Activated CD8-positive, alpha-beta T cell treated with anti-CD3 and anti-CD28 coated beads, Interleukin-2, amount 10 ng/mL, durations not matched to agents 7 days and 5 days (primary cell): ENCODE measurements at places on chromosomes 16 and 17. TPM values are rescaled to one million over a fixed set of nuclear protein-coding genes. Genes with fewer than 3 reads are reported as not detected.

Gene KRT25
- not detected for total RNA-seq

Gene WIPF2
- total RNA-seq: 22.0 TPM

Gene DNAI2
- 0.52 TPM for total RNA-seq

Gene CUEDC1
- total RNA-seq: 0.18 TPM

Gene GPT2
- 7.3 TPM for total RNA-seq

Gene RNF112
- 0.34 TPM for total RNA-seq

Gene MYH4
- not detected for total RNA-seq

Gene CHTF8
- 143 TPM for total RNA-seq

DNA sequence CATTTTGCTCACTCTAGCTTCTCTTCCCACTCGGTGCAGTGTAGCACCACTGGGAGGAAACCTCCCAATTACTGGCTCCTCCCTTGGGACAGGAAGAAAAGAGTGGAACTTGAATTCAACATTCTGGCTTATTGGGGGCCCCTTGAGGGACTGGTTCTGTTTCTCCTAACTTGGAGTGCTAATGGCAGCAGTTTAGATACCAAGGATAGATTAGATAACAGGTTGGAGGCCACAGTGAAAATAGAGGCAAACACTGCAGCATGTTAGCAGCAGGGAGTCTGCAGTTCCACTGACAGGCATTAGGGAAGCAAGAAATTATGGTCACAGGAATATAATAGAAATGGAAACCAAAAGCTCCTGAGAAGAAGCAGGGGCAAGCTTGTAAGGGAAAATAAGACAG, 322.0 kb downstream of the ABCC12 start:
- DNase-seq: no peak

- no peak for DNase-seq
Observed at GRCh38 chr16:11256661-11257130, 692 bp upstream of the SOCS1 start.

DNA sequence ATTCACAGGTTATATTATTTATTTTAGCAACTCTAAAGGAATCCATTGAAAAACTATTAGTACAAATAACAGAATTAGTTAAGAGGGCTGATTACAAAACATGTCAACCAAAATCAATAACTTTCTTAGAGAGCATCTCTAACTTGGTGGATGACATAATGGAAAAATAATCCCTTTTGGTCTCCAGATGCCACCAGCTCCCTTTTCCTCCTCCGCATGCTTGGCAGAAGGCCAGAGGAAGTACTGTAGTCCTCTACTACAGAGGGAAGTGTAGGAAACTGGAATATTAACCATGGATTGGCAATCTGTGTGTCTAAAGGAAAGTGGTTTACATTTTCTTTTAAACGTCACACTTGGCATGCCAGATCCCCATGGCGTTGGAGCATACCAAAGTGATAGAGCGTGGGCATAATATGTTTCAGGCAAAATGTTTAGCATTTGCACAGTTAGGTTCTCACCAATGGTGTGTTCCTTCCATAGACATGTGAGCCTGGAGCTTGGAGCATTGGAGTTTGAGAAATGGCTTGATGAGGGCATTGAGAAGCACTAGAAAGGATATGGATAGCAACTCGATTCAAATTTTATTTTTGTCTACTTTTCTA, 106.3 kb downstream of the PRKCB start:
- no peak for DNase-seq

DNA sequence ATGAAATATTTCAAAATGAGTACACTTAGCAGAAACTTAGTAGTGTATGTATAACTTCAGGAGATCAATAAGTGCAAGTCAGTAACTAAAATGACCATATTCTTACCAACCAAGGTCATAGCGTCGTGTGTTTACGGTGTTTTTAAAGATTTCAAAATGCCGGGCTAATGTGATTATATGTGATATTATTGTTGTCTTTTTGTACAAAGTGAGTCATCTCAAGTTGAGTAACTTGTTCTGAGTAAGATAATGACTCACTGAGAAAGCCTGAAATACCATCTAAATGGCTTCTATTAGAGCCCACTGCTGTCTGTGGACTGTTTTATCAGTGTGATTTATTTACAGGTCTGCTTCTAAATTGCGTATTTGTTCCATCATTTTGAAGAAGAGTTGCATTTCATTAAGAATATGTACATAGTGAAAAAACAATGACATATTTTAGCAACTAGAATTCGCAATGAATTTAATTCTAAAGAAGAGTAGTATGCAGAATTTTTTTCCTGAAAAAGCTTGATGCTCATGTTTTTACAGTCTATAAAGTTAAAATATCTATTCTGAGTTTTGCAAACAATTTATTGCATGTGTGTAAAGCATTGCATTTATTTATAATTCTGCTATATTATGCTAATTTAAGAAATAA, 12.7 kb downstream of the KRT12 start:
- no peak for DNase-seq

- DNase-seq: no peak
Observed at GRCh38 chr16:51326131-51326856, 175.2 kb upstream of the SALL1 start.

DNA sequence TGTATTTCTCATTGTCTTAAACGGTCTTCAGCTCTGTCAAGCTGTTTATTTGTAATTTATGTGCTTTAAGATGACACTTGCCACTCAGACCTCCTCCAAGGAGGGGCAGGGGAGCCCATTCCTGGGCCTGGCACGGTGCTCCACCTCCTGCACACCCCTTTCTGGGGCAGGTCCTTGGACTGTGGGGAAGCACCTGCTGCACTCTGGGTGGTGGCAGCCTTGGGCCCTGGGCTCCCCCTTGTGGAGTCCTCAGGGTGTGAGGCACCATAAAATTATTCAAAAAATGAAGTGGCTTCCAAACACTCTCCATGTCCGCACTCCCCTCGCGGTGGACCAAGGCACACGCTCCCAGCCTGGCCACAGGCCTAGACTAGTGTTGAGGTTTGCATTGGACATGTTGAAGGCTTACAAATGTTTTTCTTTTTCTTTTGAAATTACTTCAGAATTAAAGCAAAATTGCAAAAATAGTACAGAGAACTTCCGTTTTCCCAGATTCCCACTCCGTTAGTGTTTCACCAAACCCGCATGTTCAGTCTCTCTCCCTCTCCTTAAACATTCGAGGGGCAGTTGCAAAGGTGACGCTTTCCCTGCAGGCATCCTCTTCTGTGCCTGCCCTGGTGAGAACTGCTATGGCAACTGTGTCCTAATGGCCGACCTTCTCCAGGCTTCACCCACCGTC, 32.4 kb downstream of the FOXK2 start:
- DNase-seq: peak; percentile 83

DNA sequence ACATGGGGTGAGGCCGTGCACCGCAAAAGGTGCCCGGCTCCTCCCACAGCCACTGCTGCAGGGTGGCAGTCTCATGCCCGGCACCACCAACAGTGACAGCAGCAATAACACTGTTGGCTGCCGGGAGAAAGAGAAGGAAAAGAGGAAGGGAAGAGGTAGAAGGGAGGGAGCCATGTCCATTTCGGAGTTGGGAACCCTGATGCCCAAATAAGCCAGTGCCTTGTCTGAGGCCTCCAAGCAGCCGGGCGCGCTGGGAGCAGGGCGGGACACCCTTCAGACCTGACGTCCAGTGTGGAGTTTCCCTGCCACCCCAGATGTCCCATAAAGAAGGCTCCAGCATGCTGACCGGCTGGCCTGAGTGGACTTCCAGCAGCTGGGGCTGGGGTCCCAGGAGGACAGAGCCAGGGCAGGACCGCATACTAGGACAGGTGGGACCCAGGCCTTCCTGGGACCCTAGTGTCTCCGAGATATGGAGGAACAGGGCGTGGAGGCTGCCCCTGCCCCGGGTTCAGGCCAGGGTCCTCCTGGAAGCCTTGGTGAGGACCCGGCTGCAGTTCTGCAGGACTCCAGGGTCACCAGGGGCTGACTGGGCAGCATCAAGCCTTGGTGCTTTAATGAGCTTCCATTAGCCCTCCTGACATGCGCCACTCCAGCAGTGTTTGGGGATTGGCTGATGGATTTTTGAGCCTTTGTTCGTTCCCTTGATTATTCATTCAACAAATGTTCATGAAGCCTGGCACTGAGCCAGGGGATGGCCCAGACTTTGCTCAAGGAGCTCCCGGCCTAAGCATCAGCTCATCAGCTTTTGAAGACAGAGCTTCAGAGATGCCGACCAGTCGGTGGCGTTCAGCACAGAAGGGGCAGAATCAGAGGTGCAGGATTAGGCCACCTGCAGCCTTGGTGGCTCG, 223.6 kb upstream of the CIBAR2 start:
- no peak for DNase-seq

GRCh38 chr17:45296833-45297124, 20.0 kb downstream of the MAP3K14 start:
- DNase-seq: no peak

DNA sequence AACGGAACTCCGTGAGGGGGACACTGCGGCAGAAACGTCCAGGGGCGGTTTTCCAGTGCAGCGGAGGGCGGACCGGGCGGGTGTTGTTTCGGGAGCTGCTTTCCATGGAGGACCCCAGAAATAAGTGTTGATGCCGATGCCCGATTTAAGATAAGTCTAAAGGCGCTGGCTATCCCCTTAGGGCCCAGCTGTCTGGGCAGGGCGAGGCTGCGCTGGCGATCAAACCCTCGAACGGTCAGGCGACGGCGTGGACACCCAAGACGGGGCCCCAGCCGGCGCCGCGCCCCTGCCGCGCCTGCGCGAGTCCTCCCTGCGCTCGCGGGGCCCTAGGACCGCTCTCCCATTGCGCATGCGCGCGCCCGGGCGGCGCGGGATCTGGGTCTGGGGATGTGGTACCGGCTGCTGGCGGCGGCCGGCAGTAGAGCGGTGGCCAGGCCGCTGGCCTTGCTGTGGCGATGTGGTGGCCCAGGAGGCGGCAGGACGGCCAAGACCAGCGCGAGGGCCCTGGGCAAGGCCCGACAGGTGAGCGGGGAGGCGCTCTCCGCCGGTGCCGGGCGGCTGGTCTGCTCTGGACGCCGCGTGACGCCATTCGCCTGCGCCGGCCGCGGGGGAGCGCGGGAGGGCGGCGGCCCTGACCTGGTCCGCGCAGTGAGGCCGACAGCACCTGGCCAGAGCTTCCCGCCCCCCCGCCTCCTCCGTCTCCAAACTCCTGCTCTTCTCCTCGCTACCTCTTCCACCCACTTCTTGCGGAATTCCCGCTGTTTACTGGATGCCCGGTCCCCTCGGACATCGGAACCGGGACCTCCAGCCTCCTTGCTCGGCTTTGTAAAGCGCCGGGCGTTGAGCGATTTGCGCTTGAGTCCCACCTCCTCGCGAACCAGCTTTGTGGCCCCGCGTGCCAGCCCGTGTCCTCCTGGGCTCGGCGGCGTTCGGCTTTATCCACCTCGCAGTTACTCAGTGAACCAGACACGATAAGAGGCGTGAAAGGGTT, 24.0 kb downstream of the DEF8 start:
- DNase-seq: peak; percentile 93

DNA sequence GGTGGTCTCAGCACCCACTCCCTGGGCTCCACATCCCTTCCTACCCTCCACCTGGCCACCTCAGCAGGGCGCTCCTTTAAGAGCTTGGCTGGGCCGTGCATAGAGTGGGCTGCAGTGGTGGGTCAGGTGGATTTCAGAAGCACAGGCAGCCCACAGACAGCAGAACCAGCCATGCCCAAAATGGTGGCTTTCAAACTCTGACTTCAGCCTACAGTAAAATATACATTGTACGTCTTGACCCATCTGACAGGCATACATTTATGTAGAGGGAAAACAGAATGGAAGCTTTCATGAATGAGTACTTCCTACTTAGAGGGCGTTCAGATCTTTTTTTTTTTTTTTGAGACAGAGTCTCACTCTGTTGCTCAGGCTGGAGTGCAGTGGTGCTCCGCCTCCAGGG, 26.0 kb upstream of the LASP1NB start:
- DNase-seq: no peak

DNA sequence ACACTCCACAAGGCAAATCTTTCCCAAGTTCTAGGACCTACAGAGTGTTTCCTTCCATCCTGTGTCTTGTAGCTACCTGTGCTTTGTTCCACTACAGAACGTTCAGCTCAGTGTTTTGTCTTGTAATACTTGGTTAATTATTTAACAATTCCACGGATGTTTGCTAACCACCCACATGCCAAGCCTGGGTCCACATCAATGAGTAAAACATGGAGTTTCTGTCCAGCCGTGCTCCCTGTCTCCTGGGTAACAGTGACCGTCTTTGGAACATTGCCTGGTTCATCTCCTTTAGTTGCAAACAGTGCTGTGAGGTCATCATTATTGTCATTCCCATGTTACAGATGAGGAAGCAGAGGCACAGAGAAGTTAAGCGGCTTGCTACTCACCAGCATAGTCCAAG, 41.3 kb downstream of the IRF8 start:
- no peak for DNase-seq

DNA sequence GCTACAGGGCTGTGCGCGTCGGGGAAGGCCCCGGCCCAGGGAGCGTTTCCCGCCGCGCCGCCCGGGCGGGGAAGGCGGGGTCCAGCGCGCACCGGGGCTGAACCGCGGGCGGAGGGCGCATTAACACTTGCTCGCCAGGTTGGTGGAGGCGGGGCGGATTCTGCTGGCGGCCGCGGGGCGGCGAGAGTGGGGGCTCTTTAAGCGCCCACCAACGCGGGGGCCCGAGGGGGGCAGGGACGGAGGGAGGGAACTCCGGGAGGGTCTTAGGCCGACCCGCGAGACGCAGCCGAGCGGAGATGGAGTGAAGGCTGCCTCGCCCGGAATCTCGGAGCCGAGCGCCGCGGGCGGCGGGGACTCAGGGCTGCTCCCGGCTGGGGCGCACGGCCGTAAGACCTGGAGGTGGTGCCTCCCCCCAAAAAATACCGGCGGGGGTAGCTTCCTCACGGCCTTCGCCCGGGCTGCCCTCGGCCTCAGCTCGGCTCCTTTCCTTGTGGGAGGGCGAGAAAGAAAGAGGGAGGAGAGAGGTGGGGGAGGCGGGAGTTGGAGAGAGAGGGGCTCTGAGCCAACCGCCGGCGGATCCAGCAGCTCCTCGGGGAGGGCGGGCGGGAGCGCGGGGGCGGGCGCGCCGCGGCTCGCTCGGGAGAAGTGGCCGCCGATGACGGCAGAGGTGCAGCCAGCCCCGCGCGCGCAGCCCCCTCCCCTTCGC, 415 bp upstream of the FOXF1 start:
- no peak for DNase-seq

GRCh38 chr17:7541074-7541621, 7.7 kb upstream of the TNFSF12 start:
- DNase-seq: no peak

DNA sequence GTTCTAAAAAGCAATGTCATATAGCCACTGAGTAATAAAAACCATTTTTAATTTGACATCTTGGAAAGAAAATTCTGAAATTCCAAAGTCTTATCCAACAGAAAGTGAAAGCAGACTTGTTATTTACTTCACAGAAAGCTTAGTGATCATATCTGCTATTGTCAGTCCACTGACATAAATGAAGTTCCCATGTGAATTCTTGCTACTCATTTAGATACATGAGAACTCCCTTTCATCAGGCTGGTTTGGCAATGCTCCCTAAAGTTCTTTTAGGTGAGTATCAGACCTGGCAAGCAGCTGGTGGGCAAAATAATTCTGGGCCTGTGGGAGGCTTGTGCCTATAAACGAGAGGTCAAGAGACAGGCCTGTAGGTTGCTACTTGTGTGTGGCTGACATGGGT, 23.4 kb downstream of the NME2 start:
- DNase-seq: no peak
